A549 (cell line): ENCODE measurements at places on chromosomes 7 and 10. TPM values are rescaled to one million over a fixed set of nuclear protein-coding genes. Genes with fewer than 3 reads are reported as not detected.

- no peak for DNase-seq
These were observed 156.9 kb upstream of the PCBD1 start for GRCh38 chr10:71045204-71045809.

- DNase-seq = no peak
These were observed 53.3 kb upstream of the SAMD8 start for GRCh38 chr10:75058161-75058560.

DNA sequence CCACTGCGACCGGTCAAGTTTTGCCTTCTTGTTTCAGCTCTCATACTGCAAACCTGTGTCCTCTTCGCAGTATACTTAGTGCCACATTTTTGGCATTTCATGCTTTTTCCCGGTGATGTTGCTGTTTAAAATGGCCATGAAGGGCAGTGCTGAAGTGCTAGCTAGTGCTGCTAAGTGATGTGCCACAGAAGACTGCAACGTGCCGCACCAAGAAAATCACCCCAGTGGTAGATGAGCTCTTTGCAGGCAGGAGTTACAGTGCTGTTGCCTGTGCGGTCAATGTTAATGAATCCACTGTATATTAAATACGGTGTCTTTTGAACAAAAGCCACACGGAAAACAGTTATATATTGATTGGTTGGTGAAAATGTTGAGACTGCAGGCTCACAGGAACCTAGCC is 120.3 kb downstream of the ANLN start:
- DNase-seq = no peak

- peak; percentile 80 for DNase-seq
These were observed 2.4 kb downstream of the CDK6 start for GRCh38 chr7:92833766-92834506.

DNA sequence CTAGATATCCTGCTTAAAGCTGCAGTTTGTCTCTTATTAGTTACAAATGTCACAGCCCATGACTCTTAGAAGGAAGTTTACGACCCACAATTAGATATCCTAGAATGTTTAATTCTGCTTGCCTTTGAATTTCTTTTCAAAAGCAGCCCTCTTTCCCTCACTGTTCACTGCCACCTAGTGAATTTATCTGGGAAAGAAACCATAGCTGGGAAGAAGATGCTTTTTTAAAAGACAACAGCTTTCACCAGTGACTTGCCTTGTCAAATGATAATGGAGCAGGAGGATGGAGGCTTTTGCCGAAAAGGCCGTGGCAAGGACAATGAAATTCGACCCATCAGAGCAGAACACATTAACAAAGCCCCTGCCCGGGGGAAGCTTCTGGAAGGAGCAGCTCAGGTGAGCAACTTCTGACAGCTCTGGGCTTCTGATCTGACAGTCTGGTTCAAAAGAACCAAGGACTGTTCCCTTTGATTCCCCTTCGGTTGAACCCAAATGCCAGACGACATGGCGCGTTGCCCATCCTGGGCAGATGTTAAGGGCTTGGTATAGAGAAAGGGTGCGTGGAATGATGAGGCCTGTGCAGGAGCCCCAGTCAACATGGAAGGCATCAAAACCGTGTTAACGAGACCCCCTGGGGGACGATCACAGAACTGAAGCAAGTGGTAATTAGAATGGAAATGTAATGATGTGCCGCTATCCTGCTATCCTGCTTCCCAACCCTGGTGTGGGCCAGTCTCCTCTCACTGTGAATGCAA is 236.8 kb downstream of the FRMD4A start:
- DNase-seq = peak; percentile 17

DNA sequence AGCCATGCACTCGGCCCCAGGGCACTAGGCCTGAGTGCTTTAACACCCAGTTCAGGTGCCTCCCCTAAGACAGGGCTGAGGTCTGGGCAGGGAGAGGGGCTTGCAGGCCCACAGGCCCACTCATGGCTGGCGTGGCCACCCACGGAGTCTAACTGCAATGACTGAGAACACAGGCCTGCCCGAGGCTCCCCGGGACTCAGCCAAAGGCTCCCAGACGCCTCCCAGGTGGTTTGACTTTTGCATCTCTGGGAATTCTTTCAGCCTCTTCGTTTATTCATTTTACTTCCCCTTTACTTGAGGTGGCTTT is 37.3 kb downstream of the PTPRN2 start:
- DNase-seq = no peak

GRCh38 chr7:101754424-101755159 is 62.8 kb upstream of the CUX1 start:
- peak; percentile 60 for DNase-seq

GRCh38 chr7:112622159-112622715 is 141.4 kb downstream of the LSMEM1 start:
- no peak for DNase-seq

GRCh38 chr10:114908896-114909295 is 29.1 kb upstream of the TRUB1 start:
- DNase-seq = no peak

- peak; percentile 65 for DNase-seq
These were observed 7.0 kb upstream of the DPYSL4 start for GRCh38 chr10:132179551-132180392.

GRCh38 chr10:13978533-13979115 is 352.1 kb downstream of the FRMD4A start:
- DNase-seq = no peak

DNA sequence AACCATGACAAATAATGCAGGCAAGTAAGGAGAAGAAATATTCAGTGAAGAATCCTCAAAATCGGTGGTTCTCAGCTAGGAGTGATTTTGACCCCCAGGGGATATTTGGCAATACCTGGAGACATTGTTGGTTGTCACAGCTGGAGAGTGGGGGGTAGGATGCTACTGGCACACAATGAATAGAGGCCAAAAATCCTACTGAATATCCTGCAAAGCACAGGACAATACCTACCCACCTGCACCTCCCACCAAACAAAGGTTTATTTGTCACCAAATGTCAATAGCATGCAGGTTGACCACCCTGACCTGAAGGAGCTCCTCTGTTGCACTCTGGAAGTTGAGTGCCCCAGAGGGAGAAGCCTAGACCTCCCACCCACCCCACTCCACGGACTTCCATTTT is 1028.6 kb downstream of the CNTNAP2 start:
- no peak for DNase-seq

DNA sequence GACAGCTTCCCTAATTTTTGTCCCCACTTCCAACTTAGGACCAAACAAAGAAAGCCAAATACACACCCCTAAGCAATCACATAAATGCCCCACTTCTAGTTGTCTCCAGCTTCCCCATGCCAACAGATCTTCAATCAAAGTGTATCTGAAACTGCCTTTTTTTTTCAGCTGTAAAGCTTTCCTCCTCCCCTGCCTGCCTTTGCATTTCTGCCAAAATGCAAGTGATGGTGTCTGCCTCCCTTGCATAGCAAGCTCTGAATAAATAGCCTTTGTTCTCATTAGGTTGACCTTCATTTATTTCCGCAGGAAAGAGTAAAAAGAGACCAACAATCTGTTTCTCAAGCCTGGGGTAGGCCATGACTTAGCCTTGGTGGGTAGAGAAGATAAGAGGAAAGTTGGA is 459.4 kb downstream of the GPAM start:
- no peak for DNase-seq

GRCh38 chr7:94420328-94420727 is 25.6 kb downstream of the COL1A2 start:
- DNase-seq = no peak

- DNase-seq = no peak
These were observed 24.2 kb upstream of the MGMT start for GRCh38 chr10:129442866-129443265.

- no peak for DNase-seq
These were observed 1219.4 kb downstream of the TYW1 start for GRCh38 chr7:68216051-68216450.

DNA sequence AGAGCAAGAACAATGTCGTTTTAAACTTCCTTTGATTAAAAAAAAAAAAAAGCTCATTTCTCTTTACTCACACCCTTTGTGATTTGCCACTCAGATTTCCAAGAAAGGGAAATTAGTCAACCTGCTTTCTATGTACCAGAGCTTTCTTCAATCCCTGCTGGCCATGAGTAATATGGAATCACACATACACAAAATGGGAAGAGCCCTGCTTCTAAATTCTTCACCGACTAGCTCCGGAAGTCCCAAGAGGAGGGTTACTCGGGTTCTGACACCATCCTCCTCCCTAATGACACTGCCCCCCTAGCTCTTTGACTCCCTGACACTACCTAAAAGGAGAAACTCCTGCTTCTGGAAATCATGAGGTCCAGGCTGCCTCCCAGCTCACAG is 81.8 kb upstream of the SFMBT2 start:
- DNase-seq = no peak

GRCh38 chr10:81026591-81026990 is 488.9 kb downstream of the SH2D4B start:
- DNase-seq = no peak

- no peak for DNase-seq
These were observed 631.1 kb upstream of the MBL2 start for GRCh38 chr10:53403688-53404087.

DNA sequence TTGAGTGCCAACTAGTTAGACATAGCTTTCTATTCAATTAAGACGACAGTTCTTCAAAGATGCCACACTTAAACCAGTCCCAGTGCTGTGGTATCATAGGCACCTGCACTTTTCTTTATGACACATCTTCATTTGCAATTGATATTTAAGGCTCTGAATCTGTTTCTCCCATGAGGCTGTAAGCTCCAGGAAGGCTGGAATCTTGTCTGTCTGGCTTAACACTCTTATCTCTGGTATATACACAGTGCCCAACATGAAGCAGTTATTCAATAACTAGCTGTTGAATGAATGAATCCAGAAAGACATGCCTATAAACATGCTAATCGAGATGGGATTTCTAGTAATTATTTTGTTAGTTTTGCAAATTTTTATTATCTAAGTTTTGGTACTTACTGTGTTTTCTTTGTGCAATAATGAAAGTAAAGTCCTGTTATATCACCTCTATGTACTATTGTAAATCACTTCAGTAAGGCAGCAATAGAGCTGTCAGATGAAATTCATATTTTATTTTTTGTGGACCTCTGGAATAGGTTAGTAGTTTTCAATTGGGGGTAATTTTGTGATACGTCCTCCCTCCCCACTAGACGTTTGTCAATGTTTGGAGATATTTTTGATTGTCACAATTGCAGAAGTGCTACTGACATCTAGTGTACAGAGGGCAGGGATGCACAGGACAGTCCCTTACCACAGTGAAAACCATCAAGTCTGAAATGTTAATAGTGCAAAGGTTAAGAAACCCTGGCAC is 51.3 kb upstream of the STEAP4 start:
- no peak for DNase-seq

DNA sequence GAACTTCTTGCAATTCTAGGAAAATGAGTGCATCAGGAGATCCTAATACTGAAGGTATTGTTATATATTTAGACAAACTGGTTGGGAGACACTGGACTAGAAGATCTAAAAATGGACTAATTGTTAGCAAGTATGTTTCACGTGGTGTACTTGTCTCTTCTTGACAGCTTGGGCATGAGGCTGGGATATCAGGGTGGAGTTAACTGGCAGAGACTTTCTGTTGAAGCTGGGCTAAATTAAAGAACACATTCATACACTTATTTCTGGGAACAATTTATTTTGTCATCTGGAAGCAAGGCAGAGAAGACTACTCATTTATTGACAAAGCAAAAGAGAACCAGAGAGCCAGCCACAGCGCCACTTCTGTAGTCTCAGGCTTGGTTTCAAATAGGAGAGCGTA is 25.9 kb downstream of the TYW1 start:
- no peak for DNase-seq

- no peak for DNase-seq
These were observed 133.4 kb upstream of the TCERG1L start for GRCh38 chr10:131444862-131445461.

- no peak for DNase-seq
These were observed 1049.7 kb downstream of the NRG3 start for GRCh38 chr10:82924711-82925110.

GRCh38 chr7:20459419-20459818 is 128.7 kb downstream of the ITGB8 start:
- DNase-seq = no peak

GRCh38 chr7:138853448-138853847 is 55.5 kb upstream of the ATP6V0A4 start:
- no peak for DNase-seq

- no peak for DNase-seq
These were observed 186.9 kb downstream of the PRKCQ start for GRCh38 chr10:6393168-6393567.

GRCh38 chr10:51468424-51468823 is 231.0 kb downstream of the CSTF2T start:
- no peak for DNase-seq

DNA sequence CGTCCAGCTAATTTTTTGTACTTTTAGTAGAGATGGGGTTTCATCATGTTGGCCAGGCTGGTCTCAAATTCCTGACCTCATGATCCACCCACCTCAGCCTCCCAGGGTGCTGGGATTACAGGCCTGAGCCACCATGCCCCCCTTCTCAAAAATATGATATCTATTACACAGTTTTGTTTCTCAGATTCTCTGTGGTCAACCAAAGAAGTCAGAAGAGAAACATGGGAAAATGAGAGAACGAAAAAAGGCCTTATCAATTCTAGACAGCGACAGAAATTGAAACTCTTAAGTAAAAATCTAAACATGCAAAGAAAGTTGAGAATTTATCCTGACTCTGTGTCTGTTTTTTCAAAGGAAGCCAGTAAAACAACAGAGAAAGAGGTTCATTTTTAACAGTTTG is 283.8 kb upstream of the PLXDC2 start:
- DNase-seq = no peak

DNA sequence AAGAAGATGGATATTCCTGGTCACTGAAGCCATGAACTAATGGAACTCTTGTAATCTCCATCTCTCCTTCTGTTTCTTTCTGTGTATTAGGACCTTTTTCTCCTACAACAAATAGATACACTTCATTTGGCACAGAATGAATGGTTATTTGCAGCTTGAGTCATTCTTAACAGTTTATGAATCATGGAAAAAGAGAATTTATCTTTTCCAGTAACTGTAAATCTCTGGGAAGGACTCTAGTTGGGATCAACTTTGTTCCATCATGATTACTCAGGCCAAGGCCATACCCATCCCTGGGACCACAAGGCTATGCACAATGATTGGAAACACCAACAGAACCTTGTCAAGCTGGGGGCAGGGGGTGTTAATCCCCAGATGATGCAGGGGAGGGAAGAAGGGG is 36.1 kb upstream of the MDFIC start:
- no peak for DNase-seq

DNA sequence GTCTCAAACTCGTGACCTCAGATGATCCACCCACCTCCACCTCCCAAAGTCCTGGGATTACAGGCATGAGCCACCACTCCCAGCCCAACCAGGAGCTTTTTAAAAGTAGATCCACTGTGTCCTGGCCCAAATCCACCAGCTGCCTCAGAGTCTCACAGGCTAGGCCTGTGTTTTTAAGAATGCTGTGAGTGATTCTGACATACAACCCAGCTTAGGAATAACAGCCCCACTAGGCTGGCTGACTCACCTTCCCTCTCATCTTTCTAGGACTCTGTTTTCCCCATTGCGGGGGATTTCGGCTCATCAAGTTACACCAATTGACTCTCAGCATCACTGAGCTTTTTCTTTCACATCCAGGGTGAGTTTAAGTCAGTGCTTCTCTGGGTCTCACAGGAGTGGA is 207.6 kb downstream of the SKIDA1 start:
- no peak for DNase-seq

The LRRC18 gene
- polyA plus RNA-seq = not detected in 3 replicates

The HNRNPF gene
- polyA plus RNA-seq = 217 to 228 TPM (median 221 TPM) in 3 replicates

The PDZD7 gene
- 0.56 to 0.79 TPM (median 0.63 TPM) in 3 replicates for polyA plus RNA-seq

The WDR86 gene
- 0.17 to 0.28 TPM (median 0.18 TPM) in 3 replicates for polyA plus RNA-seq

The CBX3 gene
- polyA plus RNA-seq = 286 to 298 TPM (median 288 TPM) in 3 replicates

The TMEM213 gene
- polyA plus RNA-seq = not detected in 3 replicates

The GPR22 gene
- polyA plus RNA-seq = not detected in 3 replicates

The GPRIN2 gene
- polyA plus RNA-seq = 25.8 to 29.9 TPM (median 28.6 TPM) in 3 replicates

The FKBP6 gene
- not detected in 3 replicates for polyA plus RNA-seq

The LEP gene
- not detected in 3 replicates for polyA plus RNA-seq

The WDR91 gene
- polyA plus RNA-seq = 4.6 to 5.5 TPM (median 5.1 TPM) in 3 replicates

The PGAM2 gene
- not detected in 3 replicates for polyA plus RNA-seq

The CCDC146 gene
- 1.4 to 2.0 TPM (median 1.6 TPM) in 3 replicates for polyA plus RNA-seq
